CD4-positive, alpha-beta T cell treated with Interleukin-6 for 4 hours (primary cell): ENCODE measurements at places on chromosomes 11 and 22.

- no peak for DNase-seq
These were observed 742.1 kb upstream of the TENM4 start for GRCh38 chr11:80182901-80183300.

- DNase-seq: no peak
These were observed 48.5 kb downstream of the WT1 start for GRCh38 chr11:32386770-32387377.

DNA sequence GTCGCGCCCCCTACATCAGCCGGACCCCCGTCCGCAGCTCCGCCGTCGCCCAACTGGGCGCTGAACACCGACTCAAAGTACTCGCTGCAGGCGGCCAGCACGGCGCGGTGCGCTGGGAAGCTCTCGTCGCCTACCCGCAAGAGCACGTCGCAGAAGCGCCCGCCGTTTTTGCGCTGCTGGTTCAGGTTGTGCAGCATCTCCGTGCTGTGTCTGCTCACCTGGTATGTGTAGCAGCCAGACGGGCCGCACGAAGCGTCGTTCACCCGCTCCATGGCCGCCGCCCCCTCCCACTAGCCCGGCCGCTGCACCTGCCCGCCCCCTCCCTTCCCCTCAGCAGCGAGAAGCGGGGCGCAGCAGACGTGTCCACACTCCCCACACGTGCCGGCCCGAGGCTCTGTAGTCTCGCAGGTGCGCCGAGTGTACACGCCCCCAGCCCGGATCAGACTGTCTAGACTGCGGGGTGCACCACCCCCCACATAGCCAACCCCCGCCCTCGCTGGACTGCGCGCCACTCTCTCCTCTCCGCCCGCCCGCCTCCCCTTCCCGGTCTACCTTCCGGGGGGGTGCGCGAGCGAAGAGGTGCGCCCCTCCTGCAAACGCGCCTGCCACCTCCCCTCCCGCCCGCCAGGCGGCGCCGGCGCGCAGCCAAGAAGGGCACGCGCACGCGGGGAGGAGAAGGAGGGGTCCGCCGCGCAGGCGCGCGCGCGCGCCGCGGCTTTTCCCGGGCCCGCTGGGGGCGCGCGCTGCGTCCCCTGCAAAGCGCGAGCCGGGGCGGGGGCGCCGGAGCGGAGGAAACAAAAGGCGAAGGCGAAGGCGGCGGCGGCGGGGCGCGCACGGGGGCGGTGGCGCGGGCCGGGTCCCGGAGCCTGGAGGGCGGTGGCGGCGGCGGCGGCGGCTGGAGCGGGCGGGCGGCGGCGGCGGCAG, 553 bp downstream of the PATZ1 start:
- peak; percentile 92 for DNase-seq

DNA sequence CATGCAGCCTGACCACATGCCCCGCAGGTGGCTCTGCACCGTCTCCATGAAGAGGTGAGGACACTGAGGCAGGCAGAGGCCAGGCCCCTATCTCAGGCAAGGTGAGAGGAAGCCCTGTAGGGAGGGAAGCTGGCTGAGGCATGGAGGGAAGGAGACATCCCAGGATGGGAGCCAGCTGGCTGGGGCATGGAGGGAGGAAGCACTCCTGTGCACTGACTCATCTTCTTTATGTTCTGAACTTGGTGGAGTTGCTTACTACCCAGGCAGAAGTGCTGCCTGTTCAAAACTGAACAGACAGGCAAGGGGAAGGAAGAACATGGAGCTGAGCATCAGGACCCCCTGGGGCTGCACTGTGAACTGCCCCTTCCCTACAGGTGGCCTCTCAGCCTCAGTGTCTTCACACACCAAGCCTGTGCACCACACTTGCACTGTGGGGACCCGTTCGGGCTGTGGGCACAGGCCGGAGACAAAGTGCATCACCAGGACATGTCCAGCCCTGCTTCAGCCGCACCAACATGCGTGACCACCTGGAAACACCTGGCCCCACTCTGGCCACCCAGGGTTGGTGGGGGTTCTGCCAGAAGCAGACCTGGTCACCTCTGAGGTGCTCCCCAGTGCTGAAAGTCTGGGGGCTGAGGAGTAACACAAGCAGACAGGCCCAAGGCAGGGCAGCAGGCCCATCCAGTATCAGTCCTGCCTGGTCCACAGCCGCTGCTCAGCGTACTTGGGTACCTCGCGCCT, 55.5 kb downstream of the DGCR2 start:
- DNase-seq: no peak

DNA sequence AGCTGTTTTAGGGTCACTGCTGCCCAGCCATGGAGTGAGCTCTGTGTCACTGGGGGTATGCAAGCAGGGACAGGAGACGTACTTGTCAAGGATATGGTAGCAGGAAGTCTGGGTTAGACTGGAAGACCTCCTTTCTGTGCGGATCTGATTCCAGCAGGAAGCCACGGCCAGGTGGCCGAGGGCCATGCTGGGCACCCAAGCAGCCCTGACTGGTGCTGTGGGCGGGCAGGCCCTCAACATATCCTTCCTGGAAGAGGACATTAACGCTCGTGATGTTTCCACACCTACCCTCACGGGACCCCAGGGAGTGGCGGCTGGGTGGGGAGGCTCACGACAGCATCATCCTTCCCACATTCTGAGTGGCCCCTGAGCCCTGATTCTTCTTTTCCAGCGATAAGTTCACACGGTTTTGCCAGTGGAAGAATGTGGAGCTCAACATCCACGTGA, 8.7 kb upstream of the ANKRD13D start:
- DNase-seq: no peak

DNA sequence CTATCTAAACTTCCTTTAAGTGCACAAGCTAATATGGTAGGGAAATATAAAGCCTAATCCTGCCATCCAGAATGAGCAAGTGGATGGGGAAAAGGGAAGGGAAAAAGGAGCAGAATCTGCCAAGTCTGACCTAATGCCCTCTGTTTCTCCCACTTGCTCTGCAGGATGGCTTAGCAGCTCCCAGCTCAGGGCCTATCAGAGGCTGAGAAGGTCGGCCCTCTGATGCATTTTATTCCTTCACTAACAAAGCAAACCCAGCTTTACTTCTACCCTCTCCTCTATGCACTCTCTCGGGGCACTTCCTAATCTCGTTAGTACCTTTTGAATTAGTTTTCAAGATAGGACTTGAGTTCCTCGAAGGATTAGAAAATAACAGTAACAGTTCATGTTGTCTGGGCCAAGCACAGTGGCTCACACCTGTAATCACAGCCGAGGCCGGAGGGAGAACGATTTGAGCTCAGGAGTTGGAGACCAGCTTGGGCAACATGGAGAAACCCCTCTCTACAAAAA, 9.9 kb upstream of the OR51V1 start:
- no peak for DNase-seq

DNA sequence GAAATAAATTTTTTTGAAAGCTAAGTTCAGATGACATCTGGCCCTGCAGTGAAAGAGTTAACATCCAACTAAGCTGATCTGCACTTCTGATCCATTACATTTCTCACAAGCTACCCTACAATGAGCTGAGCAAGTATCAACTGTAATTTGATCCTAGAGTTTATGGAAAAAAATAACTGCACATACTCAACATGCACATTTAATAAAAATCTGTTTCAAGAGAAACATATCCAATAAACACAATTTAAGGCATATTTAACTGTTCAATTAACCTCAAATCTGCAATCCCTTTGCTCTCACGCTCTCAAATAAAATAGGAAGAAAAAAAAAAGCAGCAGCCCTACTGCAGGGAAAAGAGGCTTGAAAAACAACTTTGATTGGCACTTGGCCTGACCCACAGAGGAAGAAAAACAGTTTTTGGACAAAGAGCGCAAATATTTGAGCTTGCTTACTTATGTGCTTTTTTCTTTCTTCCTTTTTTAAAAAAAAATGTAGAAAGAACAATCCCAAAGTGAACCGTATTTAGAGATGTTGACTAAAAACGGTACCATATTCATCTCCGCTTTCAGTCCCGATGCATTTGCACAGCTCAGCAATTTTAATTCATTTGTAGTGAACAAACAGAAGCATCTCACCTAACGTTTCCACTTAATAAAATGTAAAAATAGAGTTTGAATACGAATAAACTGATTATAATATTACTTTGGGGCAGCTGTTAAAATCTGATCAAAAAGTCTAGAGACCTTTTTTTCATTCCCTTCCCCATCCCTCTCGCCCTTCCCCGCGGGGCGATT, 1.6 kb downstream of the SESN3 start:
- DNase-seq: no peak

DNA sequence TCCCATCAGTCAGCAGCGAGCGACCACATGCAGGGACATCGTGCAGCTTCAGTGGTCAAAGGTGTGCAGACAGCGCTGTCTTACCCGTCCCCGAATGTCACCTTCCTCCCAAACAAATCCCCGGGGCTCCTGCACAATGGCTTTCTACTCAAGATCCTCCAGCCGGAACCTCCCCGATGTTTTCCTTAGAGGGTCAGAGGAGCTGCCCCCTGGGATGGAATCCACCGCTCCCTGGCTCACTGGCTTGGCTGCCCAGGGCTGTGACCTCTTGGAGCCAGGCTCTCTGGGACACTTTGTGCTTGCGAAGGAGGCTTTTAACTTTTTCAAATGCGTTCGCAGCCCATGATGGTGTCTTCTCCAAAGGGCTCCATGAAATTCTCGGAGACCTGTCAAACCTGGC, 17.3 kb upstream of the FGF19 start:
- no peak for DNase-seq

GRCh38 chr22:37018815-37019308, 385 bp downstream of the TST start:
- no peak for DNase-seq

GRCh38 chr11:70547821-70548670, 149.7 kb downstream of the CTTN start:
- no peak for DNase-seq
